ENCODE measurements at places on chromosomes 3 and 15. TPM values are rescaled to one million over a fixed set of nuclear protein-coding genes. Genes with fewer than 3 reads are reported as not detected.

LEKR1 gene
- total RNA-seq: 1.4 TPM

GRCh38 chr15:37394402-37395099 is 294.2 kb upstream of the MEIS2 start:
- no peaks in the 10 kb centered on the region for H3K4me1 ChIP-seq
- no peak overlapping the region for H3K4me3 ChIP-seq
- no peak overlapping the region for H3K27ac ChIP-seq
- no peaks in the 10 kb centered on the region for H3K36me3 ChIP-seq

DNA sequence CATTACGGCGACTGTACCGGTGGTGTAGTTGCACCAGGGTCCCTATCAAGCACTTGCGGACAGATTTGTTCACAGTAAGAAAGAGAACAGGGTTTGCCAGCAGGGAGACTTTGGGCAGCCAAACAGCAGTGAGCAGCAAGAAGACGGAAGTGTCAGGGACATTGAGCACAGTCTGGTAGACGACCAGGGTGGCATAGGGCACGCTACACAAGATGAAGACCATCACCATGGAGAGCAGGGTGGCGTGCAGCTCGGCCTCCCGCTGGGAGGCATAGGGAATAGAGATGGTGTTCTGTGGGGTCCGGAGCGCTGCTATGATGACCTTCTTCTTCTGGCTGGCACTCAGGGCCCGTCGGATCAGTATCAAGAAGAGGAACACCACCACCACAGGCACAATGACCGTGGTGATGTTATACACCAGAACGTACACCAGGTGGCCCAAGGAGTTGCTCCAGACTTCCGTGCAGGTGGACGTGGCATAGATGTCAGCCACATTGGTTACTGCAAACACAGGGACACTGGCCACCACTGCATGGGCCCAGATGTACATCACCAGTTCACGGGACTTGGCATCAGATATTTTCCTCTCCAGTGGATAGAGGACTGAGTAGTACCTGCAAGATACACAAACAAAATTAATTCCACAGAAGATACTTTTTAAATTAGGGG is 19.1 kb upstream of the FSIP1 start:
- peak; percentile 53 for DNase-seq
- H3K27me3 ChIP-seq: peaks cover 25% of the 10 kb centered on the region
- H3K36me3 ChIP-seq: no peaks in the 10 kb centered on the region
- no peak overlapping the region for H3K4me3 ChIP-seq
- H3K4me1 ChIP-seq: no peaks in the 10 kb centered on the region

DNA sequence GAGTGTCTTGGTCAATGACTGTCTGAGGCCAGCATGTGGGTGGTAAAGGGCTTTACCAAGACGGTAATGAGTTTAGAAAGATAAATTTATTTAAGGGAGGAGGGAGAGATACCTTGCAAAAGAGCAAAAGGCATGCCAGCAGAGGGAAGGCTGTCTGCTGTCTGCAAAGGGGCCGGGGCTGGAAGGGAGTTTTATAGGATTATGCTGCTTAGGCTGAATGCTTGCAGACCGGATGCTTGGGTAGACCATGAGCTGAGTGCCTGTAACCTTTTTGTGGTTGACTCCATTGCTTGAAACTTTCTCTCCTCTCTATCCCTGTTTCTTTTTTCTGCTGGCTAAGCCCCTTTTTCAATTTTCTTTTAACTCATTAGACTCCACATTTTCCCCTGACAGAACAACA is 1543.0 kb downstream of the OTOL1 start:
- H3K4me3 ChIP-seq: no peak overlapping the region
- no peaks in the 10 kb centered on the region for H3K36me3 ChIP-seq
- DNase-seq: no peak
- no peaks in the 10 kb centered on the region for H3K4me1 ChIP-seq

DNA sequence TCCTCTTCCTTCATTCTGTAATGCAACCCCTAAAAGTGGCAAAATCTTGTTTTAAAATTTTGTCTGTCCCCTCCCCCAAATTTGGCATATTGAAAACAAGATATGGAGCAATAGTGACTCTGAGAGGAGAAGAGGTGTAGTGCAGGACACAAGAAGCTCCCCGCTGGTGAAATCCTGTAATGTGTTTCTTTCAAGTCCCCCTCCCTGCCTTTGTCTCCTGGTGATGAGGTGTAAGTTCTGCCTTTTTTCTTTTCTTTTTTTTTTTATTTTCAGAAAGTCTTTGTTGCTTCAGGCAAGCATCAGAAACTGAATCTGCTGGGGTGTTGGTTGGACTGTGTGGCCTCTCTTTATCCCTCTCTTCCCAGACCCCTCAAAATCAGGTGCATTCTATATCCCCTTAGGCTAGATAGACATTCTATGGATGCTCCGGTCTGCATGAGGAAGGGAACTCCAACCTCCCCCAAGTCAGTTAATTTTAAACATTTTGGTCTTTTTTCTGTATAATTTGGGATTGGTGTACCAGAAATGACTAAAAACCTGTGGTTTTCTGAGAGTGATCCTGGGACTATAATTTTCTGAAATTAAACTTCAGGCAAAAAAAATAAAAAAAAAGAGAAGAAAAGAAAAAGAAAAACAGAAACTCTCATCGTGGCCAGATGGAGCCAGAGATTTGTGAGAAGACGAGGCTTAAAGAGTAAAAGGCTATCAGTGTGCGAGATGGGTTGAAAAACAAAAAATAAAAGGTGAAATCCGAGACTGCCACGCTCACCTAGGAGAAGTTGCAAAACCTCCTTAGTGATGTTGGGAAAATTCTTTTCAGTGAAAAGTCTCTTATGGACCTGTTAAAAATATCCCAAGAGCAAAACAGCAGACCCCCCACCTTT is 21.4 kb downstream of the ACKR2 start:
- peak; percentile 81 for DNase-seq
- no peaks in the 10 kb centered on the region for H3K27me3 ChIP-seq
- H3K27ac ChIP-seq: no peak overlapping the region
- peaks cover 3% of the 10 kb centered on the region for H3K4me1 ChIP-seq
- H3K4me3 ChIP-seq: no peak overlapping the region

Data from K562 (cell line).